ENCODE measurements at places on chromosomes 6 and 20. TPM values are rescaled to one million over a fixed set of nuclear protein-coding genes. Genes with fewer than 3 reads are reported as not detected.

- no peak for DNase-seq
These were observed 75.0 kb downstream of the BCKDHB start for GRCh38 chr6:80181352-80182081.

GRCh38 chr6:66605011-66605410 lies 898.0 kb upstream of the EYS start:
- no peak for DNase-seq

The SLC22A2 gene
- total RNA-seq = not detected

- DNase-seq = no peak
These were observed 11.4 kb upstream of the LRFN2 start for GRCh38 chr6:40598516-40598915.

The OPRM1 gene
- not detected for total RNA-seq

DNA sequence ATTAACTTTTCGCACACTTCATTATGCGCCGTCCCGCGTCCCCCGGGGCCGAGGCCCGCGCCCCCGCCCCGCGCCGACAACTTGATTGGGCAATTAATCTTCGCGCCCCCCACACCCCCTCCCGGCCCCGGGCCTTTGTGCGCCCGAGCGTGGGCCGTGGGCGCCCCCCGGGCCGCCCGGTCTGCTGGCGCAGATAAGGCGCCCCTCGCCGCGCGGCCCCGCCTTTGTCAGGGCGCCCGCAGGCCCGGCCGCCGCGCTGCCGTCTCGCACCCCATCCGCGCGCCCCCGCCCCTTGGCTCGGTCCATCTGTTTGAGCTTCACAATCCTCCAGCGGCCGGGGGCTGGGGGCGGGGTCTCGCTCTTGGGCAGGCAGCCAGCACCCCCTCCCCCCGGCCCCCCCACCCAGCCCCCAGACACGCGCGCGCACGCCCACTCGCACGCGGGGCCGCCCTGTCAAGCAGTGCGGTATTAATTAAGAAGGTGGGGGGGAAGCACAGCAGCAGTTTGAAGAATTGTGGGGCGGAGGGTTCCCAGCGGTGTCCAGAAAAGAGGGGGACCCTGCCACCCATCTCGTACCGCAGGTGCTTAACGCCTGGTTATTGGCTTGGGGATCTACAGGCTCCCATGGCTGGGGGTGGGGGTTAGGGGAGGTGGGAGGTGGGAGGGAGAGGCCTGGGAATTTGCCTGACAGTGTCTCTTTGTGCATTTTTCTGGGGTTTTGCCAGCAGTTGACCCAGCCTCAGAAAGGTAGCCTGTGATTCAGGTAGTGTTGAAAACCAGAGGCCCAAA lies 34.6 kb upstream of the SCRT2 start:
- DNase-seq = no peak

The TCP11 gene
- 0.18 TPM for total RNA-seq

The MEP1A gene
- not detected for total RNA-seq

The TEAD3 gene
- 0.33 TPM for total RNA-seq

DNA sequence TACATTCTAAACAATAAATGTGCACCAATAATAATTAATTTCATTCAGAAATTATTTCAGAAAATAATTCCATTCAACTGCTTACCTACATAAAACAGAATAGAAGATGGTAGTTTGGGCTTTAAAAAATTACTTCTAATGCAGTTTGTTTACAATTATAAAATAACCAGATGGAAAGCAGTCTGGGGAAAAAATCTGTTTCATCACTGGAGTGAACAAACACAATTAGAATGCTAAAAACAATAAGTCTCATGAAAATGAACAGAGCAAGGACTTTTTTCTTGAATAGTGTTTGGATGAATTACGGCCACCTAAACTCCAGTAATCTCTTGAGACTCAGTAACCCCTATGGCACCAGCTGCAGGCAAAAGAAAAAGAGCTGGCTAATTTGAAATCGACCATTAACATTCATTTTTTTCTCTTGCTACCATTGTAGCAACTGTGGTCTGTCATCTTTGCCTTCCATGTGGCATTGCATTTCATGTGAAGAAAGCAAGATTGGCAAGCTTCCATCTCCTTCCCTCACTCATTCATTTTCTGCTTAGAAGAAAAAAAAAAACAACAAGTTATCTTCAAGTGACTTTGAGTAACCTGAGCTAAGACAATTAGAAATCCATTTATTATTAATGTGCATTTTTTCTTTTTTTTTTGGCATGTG lies 88.4 kb upstream of the CEP85L start:
- DNase-seq = no peak

The HSPA1L gene
- total RNA-seq = 1.9 TPM

GRCh38 chr6:75760320-75760719 lies 11.3 kb downstream of the MYO6 start:
- no peak for DNase-seq

DNA sequence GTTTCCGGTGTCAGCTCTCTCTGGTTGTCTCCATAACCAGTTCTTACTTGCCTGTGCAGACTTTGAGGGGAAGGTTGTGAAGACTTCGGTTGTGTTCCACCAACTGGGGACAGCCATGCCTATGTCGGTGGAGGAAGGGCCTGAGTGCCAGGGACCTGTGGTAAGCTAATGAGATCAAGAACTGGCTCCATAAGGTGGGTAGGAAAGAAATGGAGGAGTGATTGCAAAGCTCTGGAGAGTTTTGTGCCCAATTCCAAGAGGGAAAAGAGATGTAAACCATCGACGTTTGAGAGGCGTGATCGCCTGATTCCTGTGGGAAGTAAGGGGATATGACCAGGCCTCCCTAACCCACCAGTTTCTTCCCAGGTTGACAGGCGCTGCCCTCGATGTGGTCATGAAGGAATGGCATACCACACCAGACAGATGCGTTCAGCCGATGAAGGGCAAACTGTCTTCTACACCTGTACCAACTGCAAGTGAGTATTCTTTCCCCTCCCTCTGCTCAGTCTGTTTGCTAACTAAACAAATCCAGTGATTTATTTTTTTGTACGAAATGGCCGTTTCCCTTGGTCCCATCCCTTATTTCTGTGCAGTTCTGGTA lies 893 bp downstream of the POLR1H start:
- no peak for DNase-seq

DNA sequence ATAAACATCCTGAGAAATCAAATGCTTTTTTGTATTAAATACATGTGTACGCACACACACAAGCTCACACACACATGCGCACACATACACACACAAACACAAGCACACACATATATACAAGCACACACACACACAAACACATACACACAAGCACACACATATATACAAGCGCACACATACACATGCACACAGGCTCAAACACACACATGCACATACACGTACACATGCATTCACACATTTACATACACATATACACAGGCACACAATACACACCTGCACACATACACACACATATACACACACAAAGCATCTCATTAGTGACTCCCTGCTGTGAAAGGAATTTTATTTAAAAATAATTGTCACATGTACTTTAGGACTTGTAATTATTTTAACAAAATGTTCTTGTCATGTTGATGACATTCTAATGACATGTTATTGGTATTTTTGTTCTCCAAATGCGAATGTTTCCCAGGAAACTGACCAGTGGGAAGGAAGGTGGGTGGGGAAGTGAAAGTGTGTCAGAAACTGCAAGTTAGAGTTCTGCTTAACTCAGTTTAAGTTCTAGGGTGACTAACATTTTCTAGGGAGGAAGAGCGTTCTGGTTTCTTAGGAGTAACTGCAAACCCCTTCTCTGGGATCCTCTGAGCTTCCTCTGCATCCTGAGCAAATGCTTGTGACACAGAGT lies 113.9 kb upstream of the ZNF217 start:
- no peak for DNase-seq
